ENCODE measurements at places on chromosomes 6 and 20.

GRCh38 chr6:45864651-45865050, 151.0 kb downstream of the CLIC5 start:
- DNase-seq = no peak

- no peak for DNase-seq
Measured at GRCh38 chr6:111794727-111795452, 78.4 kb downstream of the FYN start.

DNA sequence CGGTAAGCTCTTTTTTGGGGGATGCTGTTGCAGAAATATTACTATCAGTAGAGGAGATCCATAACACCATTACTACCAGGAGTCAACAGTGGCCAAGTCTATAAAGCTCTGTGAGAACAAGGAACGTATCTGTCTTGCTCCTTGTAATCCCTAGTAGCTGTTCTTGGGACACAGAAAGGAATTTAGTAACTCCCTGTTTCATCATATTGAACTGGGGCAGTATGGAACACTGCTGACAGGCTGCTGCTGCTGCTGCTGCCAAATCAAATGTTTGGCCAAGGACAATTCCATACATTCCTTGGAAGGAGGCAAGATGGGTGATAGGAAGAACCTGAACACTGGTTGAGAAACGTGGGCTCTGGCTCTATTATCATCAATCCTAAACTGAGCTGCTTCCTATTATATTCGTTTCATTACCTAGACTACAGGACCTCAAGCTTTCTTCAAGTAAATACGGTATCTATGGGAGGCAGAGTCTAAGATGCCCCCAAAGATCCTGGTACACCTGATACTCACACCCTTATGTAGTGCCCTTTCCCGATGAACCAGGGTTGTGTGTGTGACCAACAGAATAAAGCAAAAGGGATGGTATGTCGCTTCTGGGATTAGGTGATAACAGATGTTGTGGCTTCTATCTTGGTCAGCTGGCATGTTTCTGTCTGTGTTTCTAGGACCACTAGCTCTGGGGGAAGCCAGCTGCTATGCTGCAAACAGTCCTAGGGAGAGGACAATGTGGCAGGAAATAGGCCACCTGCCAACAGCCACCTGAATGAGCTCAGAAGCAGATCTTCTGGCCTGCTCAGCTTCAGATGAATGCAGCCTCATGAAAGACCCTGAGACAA, 39.5 kb downstream of the ELOVL5 start:
- no peak for DNase-seq

GRCh38 chr20:42705550-42705949, 484.2 kb downstream of the PTPRT start:
- DNase-seq = no peak

DNA sequence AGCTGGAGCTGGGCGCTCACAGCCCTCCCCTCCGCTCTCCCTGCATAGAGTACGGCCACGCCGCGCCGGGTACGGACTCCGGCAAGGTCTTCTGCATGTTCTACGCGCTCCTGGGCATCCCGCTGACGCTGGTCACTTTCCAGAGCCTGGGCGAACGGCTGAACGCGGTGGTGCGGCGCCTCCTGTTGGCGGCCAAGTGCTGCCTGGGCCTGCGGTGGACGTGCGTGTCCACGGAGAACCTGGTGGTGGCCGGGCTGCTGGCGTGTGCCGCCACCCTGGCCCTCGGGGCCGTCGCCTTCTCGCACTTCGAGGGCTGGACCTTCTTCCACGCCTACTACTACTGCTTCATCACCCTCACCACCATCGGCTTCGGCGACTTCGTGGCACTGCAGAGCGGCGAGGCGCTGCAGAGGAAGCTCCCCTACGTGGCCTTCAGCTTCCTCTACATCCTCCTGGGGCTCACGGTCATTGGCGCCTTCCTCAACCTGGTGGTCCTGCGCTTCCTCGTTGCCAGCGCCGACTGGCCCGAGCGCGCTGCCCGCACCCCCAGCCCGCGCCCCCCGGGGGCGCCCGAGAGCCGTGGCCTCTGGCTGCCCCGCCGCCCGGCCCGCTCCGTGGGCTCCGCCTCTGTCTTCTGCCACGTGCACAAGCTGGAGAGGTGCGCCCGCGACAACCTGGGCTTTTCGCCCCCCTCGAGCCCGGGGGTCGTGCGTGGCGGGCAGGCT, 4.6 kb downstream of the KCNK15 start:
- no peak for DNase-seq

- DNase-seq = no peak
Measured at GRCh38 chr6:22401932-22402331, 105.1 kb upstream of the PRL start.

DNA sequence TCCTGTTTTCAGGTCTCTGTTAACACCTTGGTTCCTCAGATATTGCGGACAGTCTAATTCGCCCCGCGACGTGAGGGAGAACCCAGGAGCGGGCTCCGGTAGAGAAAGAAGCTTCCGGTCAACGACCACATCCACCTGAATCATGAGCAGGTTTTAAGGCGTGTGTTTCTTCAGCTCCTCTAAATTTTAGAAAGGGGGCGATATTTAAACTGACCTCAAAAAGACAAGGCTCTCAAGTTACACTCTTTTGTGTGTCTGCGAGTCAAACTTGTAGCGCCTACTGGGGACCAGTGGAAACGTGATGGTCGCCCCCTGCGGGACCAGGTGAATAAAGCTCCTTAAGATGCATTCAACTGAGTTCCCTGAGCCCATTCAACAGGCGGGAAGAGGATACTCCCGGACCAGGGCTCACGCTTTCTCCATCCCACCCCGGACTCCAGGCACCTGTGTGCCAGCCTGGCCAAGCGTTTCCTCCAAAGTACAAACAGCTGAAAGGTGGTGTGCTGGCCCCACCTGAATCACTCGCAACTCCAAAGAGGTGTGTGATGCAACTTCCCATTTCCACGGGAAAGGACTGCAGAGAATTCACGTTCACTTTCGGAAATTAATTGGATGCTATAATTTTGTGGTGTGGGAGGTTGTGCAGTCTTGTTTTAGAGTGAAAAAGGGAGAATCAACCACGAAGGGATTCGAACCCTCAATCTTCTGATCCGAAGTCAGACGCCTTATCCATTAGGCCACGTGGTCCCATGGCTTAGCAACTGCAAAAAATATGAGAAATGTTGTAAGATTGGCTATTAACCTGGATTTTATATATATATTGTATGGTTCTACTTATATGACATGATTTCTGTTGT, 17.0 kb downstream of the GPX5 start:
- peak; percentile 34 for DNase-seq

- no peak for DNase-seq
Measured at GRCh38 chr20:52152921-52153320, 38.7 kb downstream of the ZFP64 start.

- DNase-seq = no peak
Measured at GRCh38 chr6:83890520-83890919, 31.0 kb downstream of the CYB5R4 start.

GRCh38 chr20:25856256-25856884, 159.7 kb upstream of the ZNF337 start:
- DNase-seq = no peak

DNA sequence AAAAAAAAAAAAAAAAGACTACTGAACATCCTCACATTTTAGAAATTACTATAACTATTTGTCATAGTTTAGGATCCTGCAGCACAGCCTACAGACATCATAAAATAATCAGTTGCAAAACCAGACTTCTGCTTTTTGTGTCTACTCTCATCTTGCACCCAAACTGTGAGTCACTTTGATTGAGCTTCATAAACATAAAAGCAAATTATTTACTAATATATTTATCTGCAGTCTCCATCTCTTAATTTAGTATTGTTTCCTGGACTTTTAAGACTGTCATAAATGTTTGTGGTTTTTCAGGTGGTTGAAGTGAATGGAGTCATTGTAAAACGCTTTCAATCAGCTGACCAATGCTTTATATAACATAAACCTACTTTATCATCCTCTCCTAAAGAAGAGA, 14.8 kb upstream of the CALHM6 start:
- no peak for DNase-seq

DNA sequence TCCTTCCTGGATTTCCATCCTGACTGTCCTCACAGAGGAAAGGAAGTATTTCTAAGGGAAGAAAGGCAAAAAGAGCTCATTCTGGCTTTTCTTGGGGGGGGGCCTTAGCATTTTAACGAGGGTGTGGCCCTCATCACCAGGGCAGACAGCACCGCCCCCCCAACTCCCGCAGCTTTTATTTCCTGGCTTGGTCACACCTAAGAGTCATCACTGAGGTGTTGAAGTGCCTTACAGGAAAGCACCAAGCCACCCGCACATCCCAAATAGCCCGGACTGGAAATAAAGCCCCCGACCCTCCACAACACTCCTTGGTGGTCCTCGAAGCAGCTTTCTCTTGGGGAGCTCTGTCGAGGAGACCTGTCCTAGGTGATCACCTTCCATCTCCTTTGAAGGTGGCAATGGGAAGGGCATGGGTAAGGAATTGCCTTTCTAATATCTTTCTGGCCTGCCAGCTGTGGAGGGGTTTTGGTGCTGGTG, 1.3 kb downstream of the PTK7 start:
- DNase-seq = no peak

Measured in stimulated activated CD4-positive, alpha-beta T cell treated with anti-CD3 and anti-CD28 coated beads, TNF-alpha, amount 100 ng/mL, for 4 hours (primary cell).